ENCODE measurements at places on chromosomes 12 and 14.

DNA sequence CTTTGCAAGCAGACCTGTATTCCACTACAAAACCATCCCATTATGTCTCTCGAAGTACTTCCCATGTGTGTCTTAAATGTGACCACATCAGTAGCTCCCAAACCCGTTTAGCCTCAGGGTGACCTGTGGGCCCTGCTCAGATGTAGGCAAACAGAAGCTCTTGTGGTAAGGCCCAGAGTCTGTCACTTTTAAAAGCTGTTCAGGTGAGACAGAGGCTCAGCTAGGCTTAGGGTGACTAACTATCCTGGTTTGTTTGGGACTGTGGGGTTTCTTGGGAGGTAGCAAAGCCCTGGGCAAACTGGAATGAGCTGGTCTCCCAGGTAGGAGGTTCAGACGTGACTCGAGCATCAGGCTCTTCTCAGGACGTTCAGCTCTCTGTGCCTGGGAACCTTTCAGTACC, 64.5 kb upstream of the VASH1 start:
- no peak for DNase-seq

- DNase-seq = peak; percentile 56
Observed at GRCh38 chr12:106226884-106227640, 20.8 kb downstream of the CKAP4 start.

- DNase-seq = no peak
Observed at GRCh38 chr14:21543521-21543960, 17.4 kb upstream of the SALL2 start.

GRCh38 chr14:89284333-89285058, 132.5 kb downstream of the FOXN3 start:
- no peak for DNase-seq

DNA sequence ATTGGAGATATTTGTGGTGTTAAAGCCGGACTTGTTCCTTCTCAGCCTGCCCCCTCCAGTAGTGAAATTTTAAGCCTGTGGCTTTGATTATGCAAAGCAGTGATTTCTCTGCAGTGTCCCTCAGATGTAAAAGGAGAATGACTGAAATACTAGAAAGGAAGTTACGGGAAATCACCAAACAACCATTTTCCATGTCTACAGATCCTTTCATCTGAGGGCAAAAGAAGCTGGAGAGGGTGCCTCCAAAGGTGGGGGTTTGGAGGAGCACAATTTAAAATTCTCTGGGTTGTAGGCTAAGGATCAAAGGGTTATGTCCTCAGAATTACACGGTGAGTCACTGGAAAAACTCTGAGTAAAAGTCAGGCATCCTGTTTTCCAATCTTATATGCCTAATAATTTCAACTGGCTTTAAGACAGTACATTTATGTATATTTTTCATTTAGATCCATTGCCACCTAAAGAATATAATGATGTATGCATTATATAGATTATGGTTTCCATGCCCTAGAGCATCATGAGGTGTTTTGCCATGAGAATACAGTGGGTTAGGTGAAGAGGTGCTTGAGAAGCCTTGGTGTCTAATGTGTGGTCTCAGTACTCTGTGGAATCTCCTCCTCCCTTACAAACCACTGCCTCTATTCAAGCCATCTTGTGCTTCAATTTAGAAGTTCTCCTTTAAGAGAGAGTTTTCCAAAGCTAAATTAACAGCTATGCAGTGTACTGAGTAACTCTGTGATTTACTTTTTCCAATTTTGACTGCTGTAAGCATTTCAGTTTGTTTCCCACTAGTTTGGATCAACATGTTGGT, 362.1 kb downstream of the RAD51B start:
- DNase-seq = no peak
